Activated T-cell treated with anti-CD3 and anti-CD28 coated beads for 48 hours (primary cell): ENCODE measurements at places on chromosomes 7 and 10.

- DNase-seq = no peak
Measured at GRCh38 chr10:89916468-89917215, 215.3 kb downstream of the KIF20B start.

GRCh38 chr10:97101166-97101940 is 84.4 kb downstream of the SLIT1 start:
- no peak for DNase-seq

DNA sequence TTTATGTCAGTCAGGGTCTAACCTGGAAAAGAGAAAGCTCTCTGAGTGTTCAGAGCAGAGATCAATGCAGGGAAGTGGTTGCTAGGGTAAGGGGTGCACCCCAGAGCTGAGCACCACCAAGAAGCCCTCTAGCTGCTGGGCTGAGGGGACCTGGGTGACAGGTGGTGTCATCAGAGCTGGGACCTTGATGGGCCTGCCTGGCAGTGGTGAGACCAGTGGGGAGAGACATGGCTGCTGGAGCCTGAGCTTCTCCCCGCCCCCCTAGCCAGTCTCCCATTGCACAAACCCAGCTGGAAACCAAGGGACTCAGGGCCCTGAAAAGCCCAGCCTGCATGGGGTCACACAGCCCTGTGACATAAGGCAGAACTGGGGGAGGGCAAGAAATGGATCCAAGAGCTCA is 49.1 kb upstream of the OSBPL3 start:
- DNase-seq = no peak

DNA sequence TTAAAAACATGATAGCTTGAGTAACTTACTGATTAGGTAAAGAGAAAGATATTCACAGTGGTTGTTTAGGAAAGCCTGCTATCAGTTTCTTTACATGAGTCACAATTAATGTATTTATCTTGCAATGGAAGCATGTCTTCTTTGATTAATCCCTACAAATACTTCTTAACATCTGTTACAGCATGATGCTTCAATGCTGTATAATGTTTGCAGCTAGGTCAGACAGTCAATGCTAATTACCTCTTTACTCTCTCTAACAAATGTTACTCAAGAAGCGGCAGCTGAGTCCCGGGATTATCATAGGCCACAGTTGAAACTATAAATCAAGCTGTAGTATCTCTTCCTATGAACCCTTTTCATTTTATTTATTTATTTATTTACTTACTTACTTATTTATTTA is 33.2 kb downstream of the ACBD5 start:
- DNase-seq = no peak

GRCh38 chr7:141071855-141072547 is 1.9 kb upstream of the TMEM178B start:
- no peak for DNase-seq

DNA sequence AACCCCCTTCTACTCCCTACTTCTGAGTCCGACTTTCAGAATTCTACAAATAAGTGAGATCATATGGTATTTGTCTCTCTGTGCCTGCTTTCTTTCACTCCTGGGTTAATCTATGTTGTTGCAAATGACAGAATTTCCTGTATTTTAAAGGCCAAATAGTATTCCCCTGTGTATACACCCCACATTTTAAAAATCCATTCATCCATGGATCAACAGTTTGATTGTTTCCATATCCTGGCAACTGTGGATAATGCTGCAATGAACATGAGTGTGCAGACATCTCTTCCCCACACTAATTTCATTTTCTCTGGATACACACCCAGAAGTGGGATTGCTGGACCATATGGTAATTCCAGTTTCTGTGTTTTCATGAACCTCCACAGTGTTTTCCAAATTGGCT is 225.8 kb upstream of the TCERG1L start:
- no peak for DNase-seq

- no peak for DNase-seq
Measured at GRCh38 chr7:196283-196682, 3.9 kb downstream of the FAM20C start.

- DNase-seq = no peak
Measured at GRCh38 chr7:82266081-82266480, 177.5 kb downstream of the CACNA2D1 start.

GRCh38 chr10:30589441-30589840 is 40.1 kb downstream of the LYZL2 start:
- DNase-seq = no peak
